ENCODE measurements at places on chromosomes 4 and X. TPM values are rescaled to one million over a fixed set of nuclear protein-coding genes. Genes with fewer than 3 reads are reported as not detected.
A peak's percentile ranks its signal among the peaks of the same experiment; 100 is the strongest.

GRCh38 chrX:44071847-44072551, 98.8 kb upstream of the NDP start:
- H3K36me3 ChIP-seq = no peaks in the 10 kb centered on the region
- DNase-seq = no peak
- H3K27ac ChIP-seq = no peak overlapping the region
- H3K4me3 ChIP-seq = no peak overlapping the region

- no peak overlapping the region for H3K27ac ChIP-seq
- no peak overlapping the region for H3K4me3 ChIP-seq
- no peaks in the 10 kb centered on the region for H3K36me3 ChIP-seq
- no peaks in the 10 kb centered on the region for H3K27me3 ChIP-seq
Observed at GRCh38 chr4:86990510-86990909, 55.7 kb downstream of the AFF1 start.

- peak; percentile 35 for DNase-seq
- no peaks in the 10 kb centered on the region for H3K27me3 ChIP-seq
- no peaks in the 10 kb centered on the region for H3K36me3 ChIP-seq
- peak overlapping the region; percentile 67 for H3K27ac ChIP-seq
- H3K4me1 ChIP-seq = peaks cover 10% of the 10 kb centered on the region
Observed at GRCh38 chrX:8730812-8731558, 952 bp downstream of the ANOS1 start.

DNA sequence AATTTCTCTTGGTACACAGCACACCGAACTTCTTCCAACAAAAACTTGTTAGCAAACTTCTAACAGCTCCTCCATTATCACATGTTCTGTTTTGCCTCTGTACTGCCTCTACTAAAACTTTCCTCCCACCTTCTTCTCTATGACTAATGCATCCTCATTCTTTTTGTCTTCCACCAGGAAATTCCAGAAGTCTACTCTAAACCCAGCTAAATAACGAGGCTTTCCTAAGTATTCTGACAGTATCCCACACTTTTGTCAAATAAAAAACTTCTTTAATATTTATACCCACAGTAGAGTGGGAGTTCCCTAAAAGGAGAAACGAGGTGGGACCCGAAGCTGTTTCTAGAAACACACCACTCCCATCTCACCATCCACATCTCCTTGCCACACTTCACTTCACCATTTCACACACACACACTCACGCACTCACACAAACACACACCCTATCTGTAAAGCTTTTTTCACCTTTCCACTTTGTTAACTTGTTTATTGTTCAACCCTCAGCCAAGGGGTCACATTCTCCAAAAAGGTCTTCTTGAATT, 280.3 kb downstream of the ARAP2 start:
- no peak for DNase-seq
- no peak overlapping the region for H3K4me3 ChIP-seq
- H3K36me3 ChIP-seq = no peaks in the 10 kb centered on the region
- no peak overlapping the region for H3K27ac ChIP-seq
- no peaks in the 10 kb centered on the region for H3K27me3 ChIP-seq

DNA sequence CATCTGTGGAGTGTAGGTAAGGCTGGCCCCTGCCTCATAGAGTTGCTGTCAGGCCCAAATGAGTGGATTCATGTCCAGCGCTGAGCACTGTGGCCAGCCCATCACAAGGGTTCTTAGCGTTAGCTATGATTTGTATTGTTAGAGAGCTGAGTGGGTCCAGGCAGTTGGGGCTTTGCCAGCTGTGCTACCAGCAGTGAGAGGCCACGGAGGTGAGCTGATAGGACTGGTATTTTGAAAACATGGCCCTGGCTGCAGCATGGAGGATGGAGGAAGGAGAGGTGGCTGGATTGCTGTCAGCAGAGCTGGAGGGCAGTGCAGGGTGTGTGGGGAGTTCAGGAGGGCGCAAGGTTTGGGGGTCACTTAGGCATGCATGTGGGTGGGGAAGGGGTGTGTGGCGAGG, 69.8 kb downstream of the PSAPL1 start:
- no peaks in the 10 kb centered on the region for H3K36me3 ChIP-seq
- peaks cover 31% of the 10 kb centered on the region for H3K4me1 ChIP-seq
- H3K27me3 ChIP-seq = no peaks in the 10 kb centered on the region
- DNase-seq = peak; percentile 83

- H3K4me1 ChIP-seq = no peaks in the 10 kb centered on the region
- no peak overlapping the region for H3K27ac ChIP-seq
- no peaks in the 10 kb centered on the region for H3K36me3 ChIP-seq
Observed at GRCh38 chrX:150940844-150941495, 42.2 kb upstream of the HMGB3 start.

Gene GNPDA2
- 25.6 TPM for total RNA-seq

Gene CCDC158
- 5.8 TPM for total RNA-seq

- DNase-seq = no peak
- no peak overlapping the region for H3K27ac ChIP-seq
- no peaks in the 10 kb centered on the region for H3K4me1 ChIP-seq
- no peak overlapping the region for H3K4me3 ChIP-seq
Observed at GRCh38 chrX:19683358-19683757, 168.1 kb upstream of the MAP3K15 start.

Gene SYNPO2
- 11.4 TPM for total RNA-seq

DNA sequence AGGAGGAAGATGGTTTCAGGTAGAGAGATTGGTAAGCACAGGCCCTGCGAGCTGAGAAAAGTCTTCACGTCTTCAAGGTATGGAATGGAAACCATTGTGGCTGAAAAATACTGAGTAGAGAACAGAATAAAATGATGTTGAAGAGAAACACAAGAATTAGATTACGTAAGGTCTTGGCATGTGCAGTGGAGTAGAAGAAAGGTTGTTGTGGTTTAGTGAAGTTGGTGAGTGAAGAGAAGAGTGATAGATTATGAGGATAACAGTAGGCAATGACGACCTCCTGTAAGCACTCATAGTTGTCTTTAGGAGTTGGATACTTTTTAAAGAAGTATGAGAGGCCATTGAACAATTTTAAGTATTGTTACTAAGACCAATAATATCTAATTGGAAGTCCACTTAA, 642.6 kb downstream of the PCDH7 start:
- H3K4me3 ChIP-seq = no peak overlapping the region
- no peaks in the 10 kb centered on the region for H3K27me3 ChIP-seq
- DNase-seq = no peak
- no peaks in the 10 kb centered on the region for H3K36me3 ChIP-seq
- peaks cover 2% of the 10 kb centered on the region for H3K4me1 ChIP-seq
- no peak overlapping the region for H3K27ac ChIP-seq

DNA sequence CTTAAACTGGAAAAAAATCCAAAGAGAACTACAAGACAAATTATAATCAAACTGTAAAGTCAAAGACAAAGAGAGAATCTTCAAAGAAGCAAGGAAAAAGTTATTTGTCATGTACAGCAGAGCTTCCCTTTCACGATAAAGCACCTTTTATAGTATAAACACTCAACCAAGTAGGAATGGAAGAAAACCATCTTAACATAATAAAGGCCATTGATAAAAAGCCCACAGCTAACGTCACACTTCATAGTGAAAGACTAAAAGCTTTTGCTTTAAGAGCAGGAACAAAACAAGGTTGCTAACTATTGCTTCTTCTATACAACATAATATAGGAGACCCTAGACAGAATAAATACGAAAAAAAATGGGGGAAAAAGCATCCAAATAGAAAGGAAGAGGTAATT, 595.7 kb upstream of the POU3F4 start:
- no peaks in the 10 kb centered on the region for H3K36me3 ChIP-seq
- no peaks in the 10 kb centered on the region for H3K4me1 ChIP-seq
- no peak for DNase-seq
- H3K27ac ChIP-seq = no peak overlapping the region

Gene ADGRL3
- 1.3 TPM for total RNA-seq

Data from thyroid gland (tissue), 4 donors.